ENCODE measurements at places on chromosomes 16 and 17.

- DNase-seq = no peak
These were observed 10.7 kb upstream of the HSD17B2 start for GRCh38 chr16:82024316-82024715.

DNA sequence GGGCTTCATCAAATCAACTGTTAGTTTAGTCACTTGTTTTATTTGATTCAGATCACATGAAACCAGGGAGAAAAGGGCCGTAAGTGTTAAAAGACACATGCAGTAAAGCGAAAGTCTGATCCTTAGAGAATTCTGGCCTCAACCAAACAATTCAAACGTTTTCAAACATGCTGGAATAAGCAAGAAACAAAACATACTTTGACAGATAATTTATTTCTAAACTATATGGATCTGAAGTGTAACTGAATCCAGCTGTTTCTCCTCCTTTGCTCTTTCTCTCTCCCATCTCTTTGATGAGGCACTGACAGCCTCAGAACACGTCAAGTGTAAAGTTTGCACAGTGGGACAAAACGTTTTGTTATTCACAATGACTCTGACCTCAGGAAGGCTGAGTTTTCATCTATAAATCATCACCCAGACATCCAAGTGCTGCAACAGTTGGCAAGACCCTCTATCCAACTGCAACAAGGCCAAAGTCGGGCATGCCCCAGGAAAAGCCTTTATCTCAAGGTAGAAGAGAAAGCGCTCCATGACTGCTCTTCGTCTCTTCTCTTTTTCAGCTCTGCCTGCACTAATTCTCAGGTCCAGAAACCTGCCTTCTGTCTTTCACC, 267.1 kb upstream of the MYOCD start:
- no peak for DNase-seq

- no peak for DNase-seq
These were observed 76.7 kb downstream of the CEP112 start for GRCh38 chr17:66115246-66115645.

- peak; percentile 30 for DNase-seq
These were observed 5.2 kb downstream of the ITPRIPL2 start for GRCh38 chr16:19118938-19119431.

DNA sequence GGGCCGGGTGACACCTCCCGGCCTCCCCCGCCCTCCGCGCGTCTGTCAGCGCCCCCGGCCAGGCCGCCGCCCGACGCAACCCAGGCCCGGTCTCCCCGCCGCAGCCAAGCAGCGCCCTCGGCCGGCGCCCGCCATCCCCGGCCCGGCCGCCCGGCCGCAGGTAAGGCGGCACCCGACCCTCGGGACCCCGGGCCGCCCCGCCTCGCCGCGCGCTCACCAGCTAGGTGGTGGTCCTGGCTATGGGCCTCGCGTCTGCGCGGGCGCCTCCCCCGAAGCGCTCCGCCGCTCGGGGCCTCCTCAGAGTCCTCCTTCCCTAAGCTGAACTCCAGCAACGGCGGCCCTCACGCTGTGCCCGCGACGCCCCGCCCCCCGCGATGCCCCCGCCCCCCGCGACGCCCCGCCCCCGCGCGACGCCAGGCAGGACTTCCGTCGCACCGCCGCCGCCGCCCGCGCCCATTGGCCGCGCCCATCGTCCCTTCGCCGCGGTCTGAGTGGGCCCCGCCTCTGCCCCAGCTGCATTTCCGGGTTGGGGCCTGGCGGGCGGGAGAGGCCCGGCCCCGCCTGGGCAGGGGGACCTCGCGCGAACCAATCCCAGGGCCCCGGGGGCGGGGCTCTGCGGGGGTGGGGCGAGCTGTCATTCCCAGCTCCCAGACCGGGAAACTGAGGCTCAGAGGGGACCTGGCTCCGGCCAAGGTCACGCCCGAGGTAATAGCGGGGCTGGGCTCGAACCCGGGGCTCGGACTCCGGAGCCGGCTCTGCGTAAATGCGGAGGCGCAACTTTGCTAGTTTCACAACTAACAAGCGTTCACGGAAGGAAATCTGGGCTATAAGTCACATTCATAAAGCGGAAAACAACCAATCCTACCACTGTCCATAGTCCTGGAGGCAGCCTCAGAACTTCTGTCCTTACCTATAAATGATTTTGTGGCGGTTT, 9.0 kb upstream of the KCTD5 start:
- peak; percentile 89 for DNase-seq

GRCh38 chr17:74758848-74759168, 10.4 kb downstream of the NHERF1 start:
- no peak for DNase-seq

GRCh38 chr16:10362077-10362863, 23.6 kb upstream of the ATF7IP2 start:
- DNase-seq = no peak

DNA sequence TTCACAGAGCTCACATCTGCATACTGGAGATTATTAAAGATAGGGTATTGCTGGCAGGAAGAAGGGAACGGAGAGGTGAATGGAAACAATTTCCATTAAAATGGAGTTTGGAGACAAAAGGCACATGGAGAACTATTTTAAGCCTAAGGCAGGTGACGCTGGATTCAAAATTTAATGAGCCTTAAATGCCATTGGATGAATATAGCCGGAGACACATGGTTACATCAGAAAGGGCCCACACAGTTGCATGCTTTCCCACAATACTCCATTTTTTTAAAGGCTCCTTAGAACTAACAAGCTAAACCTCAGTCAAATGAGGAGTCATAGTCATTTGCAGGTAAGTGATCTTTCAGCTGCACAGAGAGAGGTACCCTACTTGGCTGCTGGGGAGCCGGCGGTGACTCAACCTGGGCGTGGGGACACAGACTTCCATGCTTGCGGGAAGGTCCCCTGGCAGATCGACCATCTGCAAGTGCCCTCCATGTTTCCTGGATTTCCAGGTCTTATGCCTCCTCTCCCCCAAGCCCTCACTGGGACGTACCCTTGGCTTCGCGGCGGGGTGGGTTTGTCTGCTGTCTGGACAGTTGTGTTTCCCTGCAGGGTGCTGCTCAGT, 259.2 kb downstream of the CBLN1 start:
- DNase-seq = no peak

DNA sequence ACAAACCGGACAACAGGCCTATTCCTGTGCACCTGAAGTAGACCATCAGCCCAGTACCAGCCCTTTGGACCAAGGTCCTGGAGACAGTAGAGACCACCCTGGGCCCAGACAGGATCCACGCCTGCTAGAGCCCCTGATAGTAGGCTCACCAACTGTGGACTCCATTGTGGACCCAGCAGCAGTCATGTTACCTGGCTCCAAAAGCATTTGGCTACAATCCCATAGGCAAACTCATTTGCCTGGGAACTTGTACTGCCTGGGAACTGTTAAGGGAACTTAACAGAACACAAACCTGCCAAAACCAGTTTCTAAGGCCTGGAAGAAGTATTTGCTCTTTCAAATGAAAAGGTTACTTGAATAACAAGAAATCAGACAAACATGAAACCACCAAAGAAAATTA, 10.0 kb upstream of the ACSM1 start:
- DNase-seq = no peak

GRCh38 chr16:11217651-11218603, 38.1 kb downstream of the SOCS1 start:
- DNase-seq = no peak

GRCh38 chr17:74387365-74388218, 20.3 kb downstream of the GPR142 start:
- DNase-seq = no peak

DNA sequence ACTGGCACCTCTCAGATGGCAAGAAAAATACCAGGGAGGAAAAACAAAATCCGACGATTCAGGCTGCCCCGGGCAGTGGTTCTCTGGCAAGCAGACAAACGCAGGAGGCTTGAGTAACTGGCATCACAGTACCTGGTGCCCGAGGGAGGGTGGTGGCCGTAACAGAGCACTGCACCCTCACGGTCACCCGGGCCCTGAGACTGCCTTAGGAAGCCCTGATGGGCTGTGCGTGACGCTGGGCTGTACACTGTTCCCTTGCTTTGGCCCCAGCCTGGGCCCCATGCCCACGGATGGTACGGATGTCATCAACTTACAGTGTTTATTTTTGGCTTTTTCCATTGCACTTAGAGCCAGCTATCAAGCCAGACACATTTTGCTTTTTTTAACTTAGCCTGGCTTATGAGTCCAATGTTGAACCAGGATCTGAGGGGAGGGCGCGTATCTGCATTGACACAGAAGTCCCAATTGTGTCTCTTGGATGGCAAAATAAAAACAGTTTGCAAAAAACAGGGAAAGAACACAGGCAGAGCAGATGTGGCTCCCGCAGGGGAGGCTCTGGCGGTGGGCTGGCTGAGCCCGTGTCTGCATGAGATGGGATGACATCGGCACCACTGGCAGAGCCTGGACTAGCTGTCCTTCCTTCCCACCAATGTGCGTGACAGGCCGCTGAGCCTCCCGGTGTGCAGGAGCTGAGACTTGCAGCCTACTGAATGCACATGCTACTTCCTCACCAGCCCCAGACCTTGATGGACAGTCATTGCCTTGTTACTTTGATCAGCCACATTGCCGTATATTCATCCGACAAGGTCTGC, 287.7 kb downstream of the FOXL1 start:
- no peak for DNase-seq

GRCh38 chr16:12732600-12732999, 71.1 kb downstream of the CPPED1 start:
- DNase-seq = no peak

DNA sequence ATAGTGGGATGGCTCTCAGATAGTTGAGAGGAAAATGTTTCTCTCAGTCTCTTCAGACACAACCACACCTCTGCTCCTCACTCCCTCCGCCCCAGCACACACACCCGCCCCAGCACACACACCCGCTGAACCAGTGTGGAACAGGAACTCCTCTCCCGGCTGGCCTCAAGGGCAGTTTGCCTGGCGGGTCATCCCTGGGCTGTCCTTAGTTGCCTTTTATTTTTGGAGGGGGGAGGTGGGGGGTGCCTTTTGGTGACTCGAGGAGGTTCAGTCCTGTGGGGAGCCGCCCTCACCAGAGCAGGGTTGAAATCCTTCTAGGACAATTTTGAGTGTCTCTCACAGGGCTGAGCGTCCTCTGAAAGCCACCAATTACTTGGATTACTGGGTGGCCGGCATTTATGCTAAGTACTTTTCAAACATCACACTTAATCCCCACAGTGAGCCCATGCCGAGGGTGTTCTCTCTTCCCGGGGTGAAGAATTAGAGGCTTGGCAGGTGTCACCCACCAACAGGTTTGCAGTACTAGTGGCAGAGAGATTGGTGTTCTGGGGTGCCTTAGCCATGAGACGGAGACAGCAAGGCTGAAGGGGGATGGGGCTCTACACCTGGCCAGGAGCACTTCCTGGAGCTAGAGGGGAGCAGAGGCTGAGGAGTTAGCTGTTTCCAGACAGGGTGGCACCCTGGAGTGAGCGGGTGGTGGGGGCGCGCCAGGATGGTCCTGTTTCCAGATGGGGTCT, 2.8 kb downstream of the RASD1 start:
- no peak for DNase-seq

- no peak for DNase-seq
These were observed 27.3 kb downstream of the SLC6A4 start for GRCh38 chr17:30208214-30208613.

GRCh38 chr17:78988152-78988551, 8.4 kb upstream of the LGALS3BP start:
- DNase-seq = no peak
